ENCODE measurements at places on chromosomes 6 and 20. TPM values are rescaled to one million over a fixed set of nuclear protein-coding genes. Genes with fewer than 3 reads are reported as not detected.

Gene AKAP12
- total RNA-seq: 8.8 TPM

Gene SPO11
- total RNA-seq: not detected

Gene WFDC12
- total RNA-seq: not detected

Gene CALHM4
- total RNA-seq: not detected

Gene ZBTB46
- 0.20 TPM for total RNA-seq

Gene KIAA0408
- total RNA-seq: not detected

Gene BCAS1
- not detected for total RNA-seq

Gene CYP24A1
- total RNA-seq: 0.12 TPM

Gene ARMC2
- total RNA-seq: 3.1 TPM

Gene DSN1
- total RNA-seq: 14.8 TPM

Gene F13A1
- total RNA-seq: 0.02 TPM

GRCh38 chr6:31485055-31485454 is 12.9 kb upstream of the MICB start:
- no peak for DNase-seq

- no peak for DNase-seq
These were observed 181.5 kb upstream of the TCF21 start for GRCh38 chr6:133707456-133707855.

DNA sequence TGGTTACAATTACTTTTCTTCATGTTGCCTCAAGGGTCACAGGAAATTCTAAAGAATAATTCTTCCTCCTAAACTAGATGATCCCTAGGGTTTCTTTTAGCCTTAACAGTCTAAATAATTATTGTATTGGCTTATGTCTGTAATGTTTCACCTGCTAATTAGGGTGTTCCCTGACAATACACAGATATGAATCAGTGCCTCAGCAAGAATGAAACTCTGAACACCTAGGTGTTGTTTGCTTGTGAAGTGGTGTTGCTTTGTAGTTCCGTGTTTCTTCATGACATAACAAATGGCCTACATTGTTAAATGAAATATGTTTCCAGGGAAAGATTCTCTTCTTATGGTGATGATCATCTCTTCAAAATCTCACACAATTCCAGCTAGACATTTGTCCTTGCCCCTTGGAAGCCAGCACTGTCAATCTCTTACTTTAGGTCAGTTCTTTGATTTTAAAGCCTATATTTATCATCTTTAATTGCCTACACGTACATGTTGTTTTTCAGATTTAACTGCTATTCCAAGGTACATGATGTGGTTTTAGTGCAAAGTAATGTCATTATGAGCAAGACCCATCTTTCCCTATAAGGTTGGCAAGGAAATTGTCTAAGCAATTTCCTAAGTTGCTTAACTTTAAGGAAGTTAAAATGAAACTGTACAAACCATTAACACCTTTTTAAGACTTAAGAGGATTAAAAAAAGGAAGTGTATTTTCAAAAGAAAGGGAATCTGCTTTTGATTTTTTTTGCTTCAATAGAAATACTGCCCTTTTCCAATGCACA is 111.9 kb downstream of the TBC1D7 start:
- no peak for DNase-seq

DNA sequence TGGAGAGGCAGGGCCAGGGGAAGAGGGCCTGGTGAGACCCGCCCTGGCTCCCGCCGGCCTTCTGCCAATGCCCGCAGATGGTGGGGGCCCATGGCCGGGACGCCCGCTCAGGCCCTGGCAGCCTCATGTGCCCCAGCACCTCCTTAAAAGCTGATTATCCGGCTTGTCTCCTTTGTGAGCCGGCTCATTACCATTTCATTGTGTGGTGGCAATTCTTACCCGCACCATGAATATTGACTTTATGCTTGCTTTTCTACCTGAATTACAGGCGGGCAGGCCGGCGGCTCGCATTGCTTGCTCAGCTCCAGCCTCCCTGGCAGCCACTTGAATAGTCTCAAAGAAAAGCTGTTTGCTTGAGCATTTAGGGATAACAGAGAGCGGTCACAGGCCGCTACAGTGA is 120.0 kb upstream of the JAG1 start:
- no peak for DNase-seq

DNA sequence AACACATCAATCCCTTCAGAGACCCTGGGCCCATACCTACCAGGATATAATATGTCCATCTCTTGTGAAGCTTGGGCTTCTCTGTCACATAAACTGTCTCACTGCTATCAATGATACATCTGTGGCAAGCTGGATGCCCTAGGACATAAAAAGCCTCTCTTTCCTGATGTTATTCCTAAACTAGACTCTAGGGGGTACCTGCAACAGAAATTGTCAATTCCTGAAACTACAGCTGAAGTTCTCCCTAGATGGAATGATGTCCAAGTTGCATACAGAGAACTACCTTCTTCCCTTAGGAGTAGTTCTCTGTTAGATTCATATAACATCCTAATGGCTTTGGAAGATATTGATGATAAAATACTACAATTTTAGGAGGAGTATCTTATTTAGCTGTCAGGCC is 35.8 kb downstream of the TBX18 start:
- DNase-seq: peak; percentile 2

GRCh38 chr20:11080010-11080409 is 406.2 kb upstream of the JAG1 start:
- no peak for DNase-seq

DNA sequence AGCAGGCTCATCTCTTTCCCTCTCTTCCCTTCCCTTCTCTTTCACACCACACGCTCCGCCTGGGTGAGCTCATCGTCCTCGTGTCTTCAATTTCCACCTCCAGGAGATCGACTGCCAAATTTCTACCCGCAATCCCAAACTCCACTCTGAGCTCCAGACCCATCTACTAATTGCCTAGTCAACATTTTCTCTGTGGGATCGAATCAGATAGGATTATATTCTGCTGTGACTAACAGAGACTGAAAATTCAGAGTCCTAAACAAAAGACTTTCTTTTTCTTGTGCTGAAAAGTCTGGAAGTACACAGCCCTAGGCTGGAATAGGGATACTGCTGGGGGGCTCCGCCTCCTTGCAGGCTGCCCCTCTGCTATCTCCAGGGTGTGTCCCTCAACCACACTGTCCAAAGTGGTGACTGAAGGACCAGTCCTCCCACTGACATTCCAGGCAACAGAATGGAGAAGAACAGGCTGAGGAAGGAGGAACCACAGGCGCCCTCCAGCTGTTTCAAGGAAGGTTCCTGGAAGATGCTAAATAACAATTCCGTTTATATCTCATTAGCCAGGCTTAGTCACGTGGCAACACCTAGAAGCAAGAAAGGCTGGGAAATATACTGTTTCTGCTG is 5.0 kb upstream of the HSPA12B start:
- no peak for DNase-seq

- DNase-seq: no peak
These were observed 214.5 kb upstream of the SASH1 start for GRCh38 chr6:148128014-148128730.

DNA sequence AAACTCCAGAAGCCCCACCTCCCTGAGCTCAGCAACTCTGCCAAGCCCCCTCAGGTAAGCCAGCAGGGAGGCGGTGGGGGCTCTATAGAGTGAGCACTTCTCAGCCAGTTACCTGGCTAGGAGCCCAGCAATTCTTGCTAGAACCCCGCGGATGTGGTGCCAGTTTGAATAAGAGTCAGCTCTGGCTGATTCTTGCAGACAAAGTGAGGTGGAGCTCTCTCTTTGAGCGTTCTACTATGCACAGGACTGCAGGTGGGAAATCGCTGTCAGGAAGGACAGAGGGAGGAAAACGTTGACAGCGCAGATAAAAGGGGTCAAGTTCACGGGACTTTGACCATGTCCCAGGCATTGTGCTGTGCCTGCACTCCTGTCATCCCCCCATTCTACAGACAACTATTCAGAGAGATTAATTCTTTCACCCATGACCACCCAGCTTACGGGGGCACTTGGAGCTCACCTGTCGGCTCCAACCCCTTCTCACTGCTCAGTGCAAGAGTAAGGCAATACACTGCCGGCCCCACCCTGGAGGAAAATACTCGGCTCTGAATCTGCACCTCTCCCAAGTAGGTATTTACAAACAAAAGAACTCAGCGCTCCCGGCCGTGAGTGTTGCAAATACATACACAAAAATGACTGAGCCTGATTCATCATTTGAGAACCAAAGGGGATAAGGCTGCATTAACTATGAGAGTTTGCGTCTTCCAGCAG is 92.9 kb downstream of the ANKRD60 start:
- no peak for DNase-seq

DNA sequence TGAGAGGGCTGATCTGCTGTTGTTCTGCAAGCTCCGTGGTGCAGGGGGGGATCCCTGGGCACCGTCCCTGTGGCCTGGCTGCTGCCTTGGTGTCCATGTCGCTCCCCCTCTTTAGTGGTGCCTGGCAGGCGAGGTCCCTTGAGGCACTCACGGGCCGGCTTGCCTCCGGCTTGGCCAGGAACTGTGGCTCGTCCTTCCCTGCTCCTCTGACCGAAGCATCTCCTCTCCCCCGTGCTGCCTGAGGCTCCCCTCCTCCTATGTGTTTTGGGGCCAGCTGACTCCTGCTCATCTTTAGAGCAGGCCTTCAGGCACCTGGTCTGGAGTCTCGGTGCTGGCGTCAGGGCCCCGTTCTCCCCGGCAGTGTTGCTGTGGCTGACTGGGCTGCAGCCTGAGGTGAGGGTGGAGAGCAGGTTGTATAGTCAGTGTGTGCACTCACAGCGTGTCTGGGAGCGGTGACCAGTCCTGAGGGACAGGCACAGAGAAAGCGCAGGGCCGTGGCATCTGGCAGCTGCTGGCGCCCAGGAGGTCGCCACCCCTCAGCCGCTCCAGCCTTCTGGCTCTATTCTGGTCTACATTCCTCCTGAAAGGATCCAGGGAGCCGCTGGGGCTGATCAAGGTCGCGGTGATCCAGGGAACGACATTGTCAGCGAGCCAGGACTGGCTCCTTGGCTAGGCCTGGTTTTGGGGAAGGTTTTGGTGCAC is 43.7 kb downstream of the PYGB start:
- no peak for DNase-seq

- DNase-seq: no peak
These were observed 34.4 kb downstream of the EFHC1 start for GRCh38 chr6:52454556-52454955.

- DNase-seq: no peak
These were observed 123.3 kb downstream of the PXDC1 start for GRCh38 chr6:3627956-3628835.

DNA sequence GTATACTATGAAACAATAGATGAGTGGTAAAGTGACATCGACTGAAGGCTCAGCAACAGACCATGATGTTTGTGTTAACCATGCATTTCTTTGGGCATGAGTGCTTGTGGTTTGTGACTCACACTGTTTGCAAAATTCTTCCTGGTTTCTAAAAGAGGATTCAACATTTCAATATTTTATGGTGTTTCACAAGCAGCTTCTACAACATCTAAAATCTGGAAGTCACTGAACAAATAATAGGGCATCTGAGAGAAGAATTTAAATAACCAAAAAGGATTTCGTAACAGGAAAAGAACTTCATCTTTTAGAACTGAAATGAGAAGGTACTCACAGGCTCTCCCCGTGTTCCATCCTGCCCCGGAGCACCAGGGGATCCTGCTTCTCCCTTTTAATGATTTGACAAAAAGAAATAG is 146.2 kb downstream of the COL21A1 start:
- peak; percentile 47 for DNase-seq

- no peak for DNase-seq
These were observed 30.4 kb upstream of the AHI1 start for GRCh38 chr6:135527960-135528249.

DNA sequence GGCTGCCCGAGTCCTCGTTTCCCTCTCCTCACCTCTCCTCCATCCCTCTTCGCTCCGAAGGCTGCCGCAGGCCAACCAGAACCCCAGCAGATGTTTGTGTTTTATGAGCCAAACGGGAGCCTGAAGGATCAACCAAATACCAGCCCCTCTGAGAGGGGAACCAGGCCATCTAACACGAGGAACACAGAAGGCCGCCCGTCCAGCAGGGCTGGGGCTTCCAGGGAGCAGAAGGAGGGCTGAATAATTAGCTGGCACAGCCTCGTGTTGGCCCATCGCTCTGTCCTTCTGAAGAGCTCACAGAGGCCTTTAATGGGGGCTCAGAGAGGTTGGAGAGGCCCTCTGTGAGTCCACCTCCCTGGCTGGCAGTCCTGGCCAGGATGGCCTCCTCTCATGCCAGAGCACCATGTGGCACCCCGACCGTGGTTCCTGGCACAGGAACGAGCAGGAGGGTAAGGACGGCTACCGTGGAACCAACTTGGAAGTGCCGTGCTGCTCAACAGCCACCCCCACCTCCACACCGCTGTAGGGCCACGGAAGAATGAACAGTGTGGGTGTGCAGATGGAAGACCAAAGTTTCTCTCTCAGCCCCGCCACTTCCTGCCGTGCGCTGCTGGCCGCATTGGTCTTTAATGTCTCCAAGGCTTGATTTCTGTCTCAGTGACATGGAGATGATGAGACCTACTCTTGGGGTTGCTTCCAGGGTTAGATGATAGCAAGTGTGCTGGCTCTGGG is 155.2 kb downstream of the SCML4 start:
- no peak for DNase-seq
